Caco-2 (cell line): ENCODE measurements at places on chromosomes 16 and 17. TPM values are rescaled to one million over a fixed set of nuclear protein-coding genes. Genes with fewer than 3 reads are reported as not detected.

- H3K4me1 ChIP-seq = peaks cover 9% of the 10 kb centered on the region
- DNase-seq = no peak
- H3K4me3 ChIP-seq = peak overlapping the region; percentile 96
- no peaks in the 10 kb centered on the region for H3K27me3 ChIP-seq
- H3K36me3 ChIP-seq = peaks cover 2% of the 10 kb centered on the region; the same call in 1 of the 2 replicates
These were observed 489 bp downstream of the ZC3H18 start for GRCh38 chr16:88570691-88571092.

- peaks cover 18% of the 10 kb centered on the region for H3K4me1 ChIP-seq
- H3K4me3 ChIP-seq = no peak overlapping the region
- H3K36me3 ChIP-seq = peaks cover 3% of the 10 kb centered on the region; the same call in 1 of the 2 replicates
These were observed 4.0 kb downstream of the ENGASE start for GRCh38 chr17:79078476-79079190.

DNA sequence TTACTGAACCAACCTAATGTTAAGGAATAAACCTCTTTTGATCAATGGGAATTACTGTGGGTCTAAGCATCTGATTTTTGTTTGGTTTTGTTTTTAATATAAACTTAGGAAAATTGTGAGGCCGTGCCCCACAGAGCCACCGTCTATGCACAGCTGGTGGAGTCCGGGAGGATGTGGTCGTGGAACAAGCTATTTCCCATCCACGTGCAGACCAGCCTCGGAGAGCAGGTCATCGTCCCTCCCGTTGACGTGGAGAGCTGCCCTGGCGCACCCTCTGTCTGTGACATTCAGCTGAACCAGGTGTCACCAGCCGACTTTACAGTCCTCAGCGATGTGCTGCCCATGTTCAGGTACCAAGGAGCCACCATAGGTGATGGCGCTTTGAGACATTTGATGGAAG, 28.4 kb downstream of the PRMT7 start:
- no peak for DNase-seq
- no peak overlapping the region for H3K4me3 ChIP-seq
- no peak overlapping the region for H3K27ac ChIP-seq
- no peaks in the 10 kb centered on the region for H3K27me3 ChIP-seq
- H3K36me3 ChIP-seq = peaks cover 10% of the 10 kb centered on the region

DNA sequence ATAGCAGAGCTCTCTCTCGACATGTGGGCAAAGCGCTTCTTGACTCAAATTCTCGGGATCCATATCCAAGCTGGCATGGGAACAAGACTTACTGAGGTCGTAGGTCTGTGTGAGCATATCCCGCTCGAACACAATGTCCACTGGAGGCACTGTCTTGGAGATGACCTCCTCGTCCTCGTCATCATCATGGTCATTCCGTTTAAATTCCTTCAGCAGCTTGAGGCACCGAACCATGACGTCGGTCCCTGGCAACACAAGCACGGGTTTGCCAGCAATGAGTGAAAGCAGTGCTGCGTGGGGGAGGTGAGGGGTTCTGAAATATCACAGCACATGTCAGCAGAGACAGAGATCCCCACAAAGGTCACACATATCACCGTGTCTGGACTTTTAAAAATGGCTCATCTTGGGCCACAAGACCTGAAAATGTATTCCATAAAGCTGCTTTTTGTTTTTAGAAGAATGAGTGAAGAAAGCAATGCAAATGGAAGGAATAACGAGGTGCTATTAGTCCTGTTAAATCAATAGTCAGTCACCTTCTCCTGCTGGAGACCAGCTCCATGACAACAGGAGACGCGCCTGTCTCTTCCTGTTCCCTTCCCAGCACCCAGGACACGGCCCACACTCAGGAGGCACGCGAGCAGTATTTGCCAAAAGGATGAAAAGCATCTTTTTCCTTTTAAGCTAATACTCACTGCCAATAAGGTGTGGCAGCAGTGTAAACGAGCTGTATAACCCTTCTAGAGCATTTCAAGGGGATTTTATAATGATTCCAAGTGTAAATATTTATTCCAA, 37.9 kb downstream of the GTF3C1 start:
- no peak overlapping the region for H3K4me3 ChIP-seq
- H3K36me3 ChIP-seq = peaks cover 2% of the 10 kb centered on the region
- DNase-seq = no peak
- no peaks in the 10 kb centered on the region for H3K27me3 ChIP-seq
- no peaks in the 10 kb centered on the region for H3K4me1 ChIP-seq
- no peak overlapping the region for H3K27ac ChIP-seq

The ADAD2 gene
- not detected in 2 replicates for total RNA-seq
